ENCODE measurements at places on chromosomes 3 and 15. TPM values are rescaled to one million over a fixed set of nuclear protein-coding genes. Genes with fewer than 3 reads are reported as not detected.

Gene OR5H15
- total RNA-seq = not detected

DNA sequence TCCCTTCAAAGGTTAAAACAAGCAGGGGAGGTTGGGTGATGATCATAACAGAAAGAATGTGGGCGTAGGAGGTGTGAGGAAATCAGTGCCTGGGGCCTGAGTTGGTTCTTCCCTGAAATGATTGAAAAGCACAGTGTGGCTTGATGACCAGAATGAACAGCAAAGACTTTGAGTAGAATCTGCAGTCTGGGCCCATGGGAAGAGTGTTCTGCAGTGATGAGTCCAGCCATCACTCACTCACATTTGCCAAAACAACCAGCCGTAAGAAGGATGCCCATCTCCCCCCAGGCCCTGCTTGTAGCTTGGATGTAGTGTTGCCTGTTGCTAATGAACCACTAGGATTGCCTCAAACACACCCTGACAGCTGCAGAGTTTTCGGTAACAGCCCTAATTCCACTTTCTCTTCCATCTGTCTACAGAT is 67.9 kb downstream of the VGLL3 start:
- peak; percentile 88 for DNase-seq

Gene CPN2
- not detected for total RNA-seq

DNA sequence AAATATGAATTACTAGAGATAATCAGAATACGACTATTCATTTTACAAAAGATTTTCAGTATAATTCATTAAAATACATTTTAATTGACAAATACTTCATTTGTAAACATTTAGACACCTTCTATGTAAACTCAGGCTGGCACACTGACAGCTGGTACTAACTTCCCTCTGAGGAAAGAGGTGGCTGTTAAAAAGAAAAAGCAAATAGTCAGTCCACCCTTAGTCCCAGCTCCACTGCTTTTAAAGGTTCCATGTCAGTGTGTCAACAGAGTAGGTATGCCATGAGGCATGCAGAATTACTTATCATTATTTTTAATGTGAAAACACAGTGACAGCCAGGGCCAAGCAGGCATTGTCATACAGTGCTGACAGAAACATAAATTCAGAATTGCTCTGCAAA is 16.1 kb downstream of the TM6SF1 start:
- DNase-seq = no peak

GRCh38 chr3:133489466-133490085 is 83.9 kb upstream of the CDV3 start:
- DNase-seq = peak; percentile 58

DNA sequence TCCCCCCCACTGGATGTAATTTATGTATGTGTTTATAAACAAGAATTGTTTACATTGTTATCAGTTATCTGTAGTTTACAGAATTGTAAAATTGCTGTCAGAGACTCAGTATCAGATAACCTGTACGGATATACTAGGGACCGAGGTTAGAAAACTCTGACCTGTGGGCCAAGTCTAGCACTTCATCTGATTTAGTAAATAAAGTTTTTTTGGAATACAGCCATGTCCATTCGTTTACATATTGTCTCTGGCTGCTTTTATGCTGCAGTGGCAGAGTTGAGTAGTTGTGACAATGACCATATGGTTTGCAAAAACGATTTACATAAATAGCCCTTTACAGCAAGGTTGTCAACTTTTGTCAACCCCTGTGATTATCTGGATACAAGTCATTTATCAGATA is 52.6 kb downstream of the LRRC28 start:
- no peak for DNase-seq

DNA sequence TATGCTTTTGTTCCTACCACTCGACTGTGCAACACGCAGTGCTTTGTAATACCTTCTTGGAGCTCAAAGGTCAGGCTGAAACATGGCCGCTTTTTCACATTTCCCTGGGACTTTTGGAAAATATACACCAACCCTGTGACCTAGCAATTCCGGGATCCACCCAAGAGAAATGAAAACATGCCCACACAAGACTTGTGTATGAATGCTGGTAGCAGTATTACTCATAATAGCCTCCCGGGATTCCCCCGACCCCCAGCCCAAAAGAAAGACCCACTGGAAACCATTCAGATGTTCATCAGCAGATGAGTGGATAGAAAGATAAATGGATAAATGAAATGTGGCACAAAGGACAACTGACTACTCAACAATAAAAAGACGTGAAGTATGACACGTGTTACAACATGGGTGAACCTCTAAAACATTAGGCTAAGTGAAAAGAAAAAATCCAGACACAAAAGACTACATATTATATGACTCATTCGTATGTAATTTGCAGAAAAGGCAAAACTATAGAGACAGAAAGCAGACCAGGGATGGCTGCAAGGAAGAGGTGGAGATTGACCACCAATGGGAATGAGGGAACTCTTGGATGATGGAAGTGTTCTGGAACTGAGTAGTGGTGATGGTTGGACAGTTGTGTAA is 104.1 kb downstream of the PGPEP1L start:
- peak; percentile 95 for DNase-seq

DNA sequence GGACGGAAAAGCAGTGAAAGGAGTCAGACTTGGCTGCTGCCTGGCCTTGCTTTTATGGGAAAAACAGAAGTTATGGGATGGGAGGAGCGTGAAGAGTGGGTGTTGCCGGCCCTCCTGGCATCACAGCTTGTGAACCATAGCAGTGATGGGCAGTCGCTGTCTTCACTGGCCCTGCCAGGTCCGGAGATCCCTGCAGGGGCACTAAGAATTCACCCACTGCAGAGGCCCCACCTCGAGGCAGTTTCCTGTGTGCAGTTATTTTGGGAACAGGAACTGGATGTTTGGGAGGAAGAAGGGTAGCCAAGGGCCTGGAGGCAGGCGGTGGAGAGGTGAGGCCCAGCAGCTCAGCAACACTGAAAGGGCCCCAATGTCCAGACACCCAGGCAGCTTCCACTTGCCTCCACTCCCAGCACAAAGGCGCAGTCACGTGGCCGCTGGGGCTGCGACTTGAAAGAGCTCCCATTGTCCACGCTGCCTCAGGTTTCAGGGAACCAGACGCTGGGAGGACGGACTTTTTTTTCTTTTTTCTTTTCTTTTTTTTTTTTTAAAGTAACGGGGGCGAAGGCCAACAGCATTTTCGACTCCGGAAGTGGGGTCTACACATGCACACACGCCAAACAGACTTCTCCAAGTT is 255.6 kb downstream of the ZNF621 start:
- DNase-seq = peak; percentile 50

DNA sequence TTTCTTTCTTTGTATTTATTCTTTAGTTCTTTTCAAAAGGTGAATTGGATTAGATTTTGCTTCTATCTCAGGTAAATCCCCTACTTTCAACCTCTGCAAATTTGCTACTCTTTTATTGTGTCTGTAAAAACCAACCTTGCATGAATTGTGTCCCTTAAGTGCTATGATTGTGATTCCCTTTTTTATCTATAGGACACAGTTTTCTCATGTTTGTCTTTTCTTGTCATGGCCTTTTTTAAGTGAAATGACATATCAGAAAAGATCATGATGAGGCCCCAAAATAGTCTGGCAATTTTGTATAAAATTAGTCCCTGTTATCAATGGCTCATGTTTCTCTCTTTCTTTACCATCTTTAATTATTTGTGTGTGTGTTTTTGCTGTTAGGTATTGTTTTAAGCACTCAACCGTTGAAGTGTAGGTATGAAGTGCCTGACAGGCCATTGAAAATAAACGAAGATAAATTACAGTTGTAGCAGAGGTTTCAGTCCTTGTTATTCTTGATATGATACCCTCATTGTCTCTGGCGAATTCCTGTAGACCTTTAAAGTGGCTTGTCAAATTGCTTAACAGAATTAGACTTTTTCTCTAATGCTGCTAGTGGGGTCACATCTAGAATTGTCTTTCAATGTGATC is 184.3 kb downstream of the UBE2E2 start:
- no peak for DNase-seq

- DNase-seq = no peak
These were observed 116.2 kb downstream of the SUCNR1 start for GRCh38 chr3:151989621-151990020.

Gene ZXDC
- 30.8 TPM for total RNA-seq

Gene CX3CR1
- not detected for total RNA-seq

DNA sequence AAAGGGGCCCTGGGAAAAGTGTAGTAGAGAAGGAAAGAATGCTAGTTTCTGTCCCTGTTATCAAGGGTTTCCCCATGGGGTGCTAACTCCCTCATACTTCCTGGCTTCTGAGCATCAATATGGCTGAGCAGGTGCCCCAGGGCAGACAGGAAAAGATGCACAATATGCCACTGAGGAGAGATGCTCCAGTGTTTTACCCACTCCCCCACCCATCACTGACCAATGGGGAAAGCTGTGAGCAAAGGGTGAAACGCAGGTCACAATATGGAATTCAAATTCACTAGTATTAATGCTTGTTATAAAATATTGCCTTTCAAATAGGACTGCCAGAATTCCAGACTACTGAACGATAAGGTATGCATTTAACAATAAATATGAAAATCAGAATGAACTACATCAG is 187.5 kb upstream of the CTNNB1 start:
- no peak for DNase-seq

GRCh38 chr3:5195605-5196004 is 8.1 kb downstream of the EDEM1 start:
- peak; percentile 74 for DNase-seq

DNA sequence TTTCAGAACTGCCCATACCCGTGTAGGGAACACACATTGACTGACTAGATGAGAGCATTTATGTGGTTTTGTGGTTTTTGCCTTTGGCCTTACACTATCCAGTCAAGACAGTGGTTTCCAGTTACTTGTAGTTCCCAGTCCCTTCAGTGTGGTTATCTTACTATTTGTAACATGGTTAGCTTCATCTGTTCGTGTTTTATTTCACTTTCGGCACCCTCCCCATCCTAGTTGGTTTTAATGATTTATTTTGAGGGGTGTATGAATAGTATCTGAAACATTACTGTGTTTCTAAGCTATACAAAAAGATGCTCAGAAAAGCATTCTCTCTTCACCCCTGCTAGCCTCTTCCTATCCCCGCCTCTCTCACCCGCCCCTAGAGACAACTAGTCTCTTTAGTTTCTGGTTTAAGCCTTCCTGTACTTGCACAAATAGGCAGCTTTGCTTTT is 14.1 kb downstream of the LYSMD4 start:
- peak; percentile 73 for DNase-seq

GRCh38 chr3:142501004-142501926 is 53.4 kb upstream of the XRN1 start:
- peak; percentile 73 for DNase-seq

- DNase-seq = peak; percentile 60
These were observed 649 bp downstream of the C15orf40 start for GRCh38 chr15:83010709-83011270.

- no peak for DNase-seq
These were observed 48.8 kb downstream of the NSMCE3 start for GRCh38 chr15:29220852-29221251.

Gene MYO5C
- 2.5 TPM for total RNA-seq

Gene UROC1
- total RNA-seq = not detected

- DNase-seq = no peak
These were observed 9.6 kb downstream of the LSM3 start for GRCh38 chr3:14188041-14188754.

Gene ZKSCAN7
- 4.2 TPM for total RNA-seq

DNA sequence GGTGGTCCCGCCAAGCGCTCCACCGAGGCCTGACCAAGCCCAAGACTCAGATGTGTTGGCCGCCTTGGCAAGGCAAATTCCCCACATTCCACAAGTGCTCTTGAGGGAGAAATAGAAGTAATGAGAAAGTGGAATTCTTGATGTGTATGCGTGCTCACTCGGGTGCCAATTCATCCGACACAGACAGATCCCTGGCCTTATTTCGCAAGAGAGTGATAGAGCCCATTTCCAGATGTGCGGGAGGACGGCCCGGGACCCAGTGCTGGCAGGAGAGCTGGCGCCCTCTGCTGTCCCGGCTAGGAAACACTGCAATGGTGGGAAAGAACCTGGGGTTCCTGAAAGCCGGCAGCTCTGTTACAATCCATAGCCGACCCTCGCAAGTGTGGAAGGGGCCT is 76.0 kb downstream of the HMG20A start:
- peak; percentile 69 for DNase-seq

Gene SPATA12
- not detected for total RNA-seq

- peak; percentile 23 for DNase-seq
These were observed 166.7 kb downstream of the FRMD5 start for GRCh38 chr15:44028349-44028748.

Gene OR5K2
- not detected for total RNA-seq

- no peak for DNase-seq
These were observed 66.6 kb downstream of the KCNMB2 start for GRCh38 chr3:178602856-178603255.

DNA sequence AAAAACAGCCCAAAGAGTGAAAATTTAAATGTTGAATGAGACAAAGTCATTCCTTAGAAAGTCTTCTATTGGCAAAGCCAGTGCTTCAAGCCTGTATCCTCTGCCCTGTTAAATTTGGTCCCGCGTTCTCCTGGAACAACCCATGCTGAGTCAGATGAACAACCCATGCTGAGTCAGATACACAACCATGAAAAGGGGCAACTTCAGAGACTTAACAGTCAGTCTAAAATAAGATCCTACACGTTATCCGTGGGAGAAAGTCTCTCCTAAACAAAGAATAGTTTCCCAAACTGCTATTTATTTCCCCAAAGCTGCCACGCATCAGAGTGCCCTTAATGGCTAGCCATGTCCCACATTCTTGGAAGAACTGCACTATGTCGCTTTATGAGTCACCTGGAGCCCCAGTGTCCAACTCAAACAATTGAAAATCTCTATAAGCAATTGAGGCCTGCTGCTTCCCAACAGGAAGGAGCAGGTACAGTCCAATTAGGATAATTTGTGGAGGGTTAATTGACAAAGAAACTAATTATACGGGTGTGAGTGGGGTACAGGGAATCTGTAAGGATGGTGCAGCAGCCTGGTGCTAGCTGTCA is 66.1 kb downstream of the WHAMM start:
- DNase-seq = peak; percentile 75

Gene GATM
- total RNA-seq = 4.5 TPM

DNA sequence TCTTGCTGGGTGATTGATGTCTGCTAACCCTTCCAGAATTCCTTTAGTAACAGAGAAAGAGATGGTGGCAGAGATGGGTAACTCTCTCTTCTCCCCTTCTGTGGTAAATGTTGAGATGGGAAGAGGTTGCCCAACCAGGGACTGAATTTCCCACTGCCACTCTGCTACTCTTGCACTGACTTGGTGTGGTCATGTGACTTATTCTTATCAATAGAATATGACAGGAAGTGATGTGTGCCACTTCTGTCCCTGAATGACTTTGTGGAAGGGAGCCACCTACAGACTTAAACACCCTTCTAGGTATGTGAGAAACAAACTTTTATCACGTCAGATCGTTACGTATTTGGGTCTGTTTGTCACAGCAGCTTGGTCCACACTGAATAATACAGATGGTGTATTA is 132.9 kb downstream of the ZNF621 start:
- DNase-seq = no peak
